Pancreas (tissue), 10 donors: ENCODE measurements at places on chromosomes 2 and 18. TPM values are rescaled to one million over a fixed set of nuclear protein-coding genes. Genes with fewer than 3 reads are reported as not detected.

The VIT gene
- total RNA-seq = 0.31 TPM

- no peak for DNase-seq
Observed at GRCh38 chr2:79936715-79937114, 367.8 kb downstream of the LRRTM1 start.

GRCh38 chr18:57077786-57078552 lies 68.9 kb upstream of the BOD1L2 start:
- DNase-seq = no peak

- no peak for DNase-seq
Observed at GRCh38 chr2:29747786-29748470, 173.5 kb downstream of the ALK start.

DNA sequence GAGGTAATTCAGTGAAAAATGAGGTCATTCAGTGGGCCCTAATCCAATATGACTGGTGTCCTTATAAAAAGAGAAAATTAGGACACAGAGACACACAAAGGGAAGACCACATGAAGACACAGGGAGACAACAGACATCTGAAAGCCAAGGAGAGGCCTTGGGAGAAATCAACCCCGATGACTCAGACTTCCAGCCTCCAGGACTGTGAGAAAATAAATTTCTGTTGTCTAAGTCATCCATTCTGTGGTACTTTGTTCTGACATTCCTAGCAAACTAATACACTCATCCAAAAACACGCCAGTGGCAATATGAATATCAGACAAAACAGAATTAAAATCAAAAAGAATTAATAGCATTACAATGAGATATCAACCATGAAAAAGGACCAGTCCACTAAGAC lies 303.7 kb downstream of the SS18 start:
- DNase-seq = no peak

DNA sequence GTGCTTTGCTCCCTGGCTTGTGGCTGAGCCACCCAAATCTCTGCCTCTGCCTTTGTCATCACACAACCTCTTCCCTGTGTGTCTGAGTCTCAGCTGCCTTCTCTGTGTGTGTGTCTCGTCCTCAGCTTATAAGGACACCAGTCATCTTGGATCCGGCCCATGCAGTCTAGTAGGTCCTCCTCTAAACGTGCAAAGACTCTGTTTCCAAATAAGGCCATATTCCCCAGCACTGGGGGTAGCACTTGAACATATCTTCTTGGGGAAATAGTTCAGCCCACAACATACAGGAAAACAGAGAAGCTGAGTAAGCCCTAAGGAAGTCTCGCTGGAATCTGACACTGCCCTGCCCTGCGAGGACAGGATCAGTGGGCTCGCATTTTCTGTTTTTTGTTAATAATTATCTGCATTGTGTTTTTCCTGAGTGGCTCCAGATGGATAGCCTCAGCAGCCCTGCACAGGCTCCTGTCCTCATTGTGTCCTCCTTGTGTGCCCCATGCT lies 42.1 kb downstream of the MTCL1 start:
- DNase-seq = no peak

GRCh38 chr2:12091201-12091806 lies 344.9 kb downstream of the LPIN1 start:
- DNase-seq = no peak
